ENCODE measurements at places on chromosomes 12 and 14.

DNA sequence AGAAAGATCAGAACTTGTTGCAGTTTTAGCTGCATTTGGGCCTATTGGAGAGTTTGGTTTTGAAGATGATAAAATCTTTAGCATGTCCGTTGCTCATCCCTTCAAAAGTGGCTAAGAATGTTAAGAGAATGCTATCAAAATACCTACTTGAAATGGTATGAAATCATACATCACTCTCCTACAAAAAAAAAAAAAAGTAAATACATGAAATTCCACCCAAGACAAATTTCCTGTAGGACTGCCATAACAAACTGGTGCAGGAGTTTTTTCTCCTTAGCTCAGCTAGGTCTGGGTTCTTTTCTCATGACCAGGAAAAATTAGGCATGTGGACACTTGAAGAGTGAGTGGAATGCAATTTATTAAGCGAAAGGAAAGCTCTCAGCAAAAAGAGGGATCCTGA is 15.9 kb upstream of the FAR2 start:
- no peak for DNase-seq

GRCh38 chr12:103632554-103633216 is 45.6 kb downstream of the STAB2 start:
- peak; percentile 13 for DNase-seq

DNA sequence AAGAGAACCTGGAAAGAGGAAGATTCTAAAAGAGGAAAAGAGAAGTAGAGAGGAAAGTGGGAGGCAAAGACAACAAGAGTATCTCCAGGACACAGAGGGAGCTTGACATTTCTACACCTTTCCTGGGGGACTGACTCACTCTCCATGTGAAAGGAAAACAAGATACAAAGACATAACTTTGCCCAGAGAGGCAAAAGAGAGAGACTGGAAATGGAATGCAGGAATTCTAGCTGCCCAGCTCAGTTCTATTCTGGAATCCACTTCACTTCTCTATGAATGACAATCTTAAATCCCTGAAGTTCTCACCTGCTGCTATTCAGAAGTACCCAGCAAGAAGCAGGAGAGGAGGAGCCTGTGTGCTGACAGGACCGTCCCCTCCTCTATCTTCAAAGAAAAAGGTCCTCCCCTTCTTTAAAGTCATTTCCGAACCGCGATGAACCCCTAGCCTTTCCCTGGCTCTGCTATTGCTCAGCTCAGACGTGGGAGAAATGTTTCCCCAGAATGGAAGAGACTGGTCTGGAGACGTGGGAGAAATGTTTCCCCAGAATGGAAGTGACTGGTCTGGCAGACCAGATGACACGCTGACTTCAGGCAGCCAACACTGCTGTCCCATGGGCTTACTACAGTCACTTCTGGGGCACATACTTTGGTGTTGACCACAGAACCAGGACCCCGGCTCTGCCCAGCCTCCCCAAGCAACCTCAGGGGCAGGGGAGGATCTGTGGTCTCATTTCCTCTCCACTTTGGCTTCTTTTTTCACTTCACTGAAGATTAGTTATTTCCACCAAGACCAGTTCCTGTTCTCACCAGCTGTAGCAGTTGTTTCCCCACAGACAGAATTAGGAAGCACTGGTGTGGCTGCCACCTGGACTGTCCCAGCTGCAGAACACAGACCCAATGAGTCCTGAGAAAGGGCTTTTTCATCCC is 8.3 kb downstream of the FMNL3 start:
- DNase-seq = no peak

- no peak for DNase-seq
These were observed 120.6 kb downstream of the TGFB3 start for GRCh38 chr14:75861161-75861621.

DNA sequence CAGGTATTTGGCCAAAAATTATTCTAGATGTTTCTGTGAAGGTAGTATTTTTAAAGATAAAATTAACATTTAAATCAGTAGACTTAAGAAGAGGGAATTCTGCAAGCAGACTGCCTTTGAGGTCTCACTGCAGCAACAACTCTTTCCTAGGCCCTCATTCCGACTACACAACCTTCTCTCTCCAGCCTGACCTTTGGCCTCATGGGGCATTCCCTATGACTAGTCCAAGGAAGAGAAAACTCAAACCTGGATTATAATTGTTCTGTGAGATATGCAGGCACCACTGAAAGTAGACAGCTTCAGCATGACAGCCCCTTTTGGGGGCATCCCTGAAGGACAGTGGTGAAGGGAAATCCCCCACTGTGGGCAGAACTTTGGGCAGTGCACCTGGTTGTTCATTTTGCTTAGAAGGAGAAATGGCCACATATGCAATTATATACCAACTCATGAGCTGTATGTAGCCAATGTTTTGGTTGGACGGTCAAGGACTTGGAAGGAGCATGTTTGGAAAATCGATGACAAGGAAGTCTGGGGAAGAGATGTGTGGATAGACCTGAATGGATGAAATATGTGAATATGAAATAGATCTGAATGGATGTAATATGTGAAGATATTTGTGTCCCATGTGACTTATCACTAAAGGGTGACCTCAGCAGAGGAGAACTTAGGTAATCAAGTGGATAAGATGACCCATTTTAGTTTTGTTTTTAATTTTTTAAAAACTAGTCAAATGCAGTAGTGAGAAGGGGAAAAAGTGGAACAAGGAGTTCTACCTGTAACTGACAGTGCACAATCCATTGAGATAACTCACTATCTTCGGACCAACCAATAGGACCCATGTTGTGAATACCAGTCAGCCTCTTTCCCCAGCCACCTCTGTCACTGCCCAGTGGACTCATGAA is 233.3 kb upstream of the FOXN3 start:
- no peak for DNase-seq

DNA sequence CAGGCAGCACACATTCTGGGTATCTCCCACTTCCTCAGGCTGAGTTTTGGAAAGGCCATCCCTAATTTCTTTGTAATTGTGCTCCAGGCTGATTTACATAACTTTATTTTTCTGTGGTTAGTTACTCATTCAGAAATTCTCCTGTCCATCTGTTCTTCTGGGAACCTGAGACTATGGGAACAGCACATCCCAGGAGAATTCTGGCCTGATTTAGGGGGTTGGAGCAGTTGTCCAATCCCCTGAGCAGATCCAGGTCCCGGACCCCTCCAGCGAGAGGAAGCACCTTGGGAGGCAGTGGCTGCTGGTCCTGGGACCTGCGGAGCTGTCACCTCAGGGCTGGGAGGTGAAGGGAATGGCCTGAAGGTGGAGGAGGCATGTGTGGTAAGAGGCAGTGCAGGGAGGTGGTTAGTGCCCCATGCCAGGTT is 40.4 kb downstream of the TSPAN9 start:
- no peak for DNase-seq

GRCh38 chr14:75794615-75795038 is 133.6 kb downstream of the TTLL5 start:
- DNase-seq = peak; percentile 48

DNA sequence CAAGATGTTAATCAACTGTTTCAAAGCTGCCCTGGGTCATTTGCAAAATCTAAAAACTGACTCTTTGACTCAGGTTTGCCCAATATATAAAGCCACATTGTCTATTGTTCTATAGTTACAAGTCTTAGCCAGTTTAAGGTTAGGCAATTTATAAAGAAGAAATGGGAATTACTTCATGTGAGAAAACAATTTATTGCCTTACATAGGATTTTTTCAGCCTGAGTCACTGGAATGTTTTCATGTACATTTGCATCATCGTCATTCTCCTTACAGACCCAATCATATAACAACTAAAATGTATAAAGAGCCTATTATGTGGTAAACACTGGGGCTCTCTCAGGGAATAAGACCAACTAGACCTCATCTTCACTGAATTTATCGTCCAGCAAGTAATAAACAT is 100.3 kb upstream of the PLEKHG7 start:
- no peak for DNase-seq

DNA sequence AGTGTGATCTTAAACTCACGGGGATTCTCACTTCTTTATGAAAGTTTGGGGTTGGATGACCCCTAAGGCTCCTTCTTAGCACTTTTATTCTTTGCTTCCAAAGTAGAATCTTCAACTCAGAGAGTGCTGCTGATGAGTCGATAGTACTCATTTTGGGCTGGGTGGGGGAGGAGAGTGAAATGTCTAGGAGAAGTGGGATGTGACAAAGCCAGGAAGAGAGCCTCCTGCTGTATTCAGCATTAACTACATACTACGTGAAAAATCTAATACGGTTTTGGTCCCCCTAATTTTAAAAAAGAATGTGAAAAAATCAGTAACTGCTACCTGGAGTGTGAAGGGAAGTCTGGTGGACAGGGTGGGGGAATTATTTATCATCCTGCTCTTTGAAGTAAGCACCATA is 148.3 kb downstream of the SAMD4A start:
- DNase-seq = no peak

- DNase-seq = no peak
These were observed 451.3 kb downstream of the FOXG1 start for GRCh38 chr14:29217813-29218450.

- no peak for DNase-seq
These were observed 12.5 kb upstream of the INF2 start for GRCh38 chr14:104676694-104677511.
